ENCODE measurements at places on chromosomes 6 and 20. TPM values are rescaled to one million over a fixed set of nuclear protein-coding genes. Genes with fewer than 3 reads are reported as not detected.

Gene CASS4
- total RNA-seq, result 0.47 TPM

- no peak for DNase-seq
Observed at GRCh38 chr20:53124803-53125202, 152.6 kb downstream of the TSHZ2 start.

DNA sequence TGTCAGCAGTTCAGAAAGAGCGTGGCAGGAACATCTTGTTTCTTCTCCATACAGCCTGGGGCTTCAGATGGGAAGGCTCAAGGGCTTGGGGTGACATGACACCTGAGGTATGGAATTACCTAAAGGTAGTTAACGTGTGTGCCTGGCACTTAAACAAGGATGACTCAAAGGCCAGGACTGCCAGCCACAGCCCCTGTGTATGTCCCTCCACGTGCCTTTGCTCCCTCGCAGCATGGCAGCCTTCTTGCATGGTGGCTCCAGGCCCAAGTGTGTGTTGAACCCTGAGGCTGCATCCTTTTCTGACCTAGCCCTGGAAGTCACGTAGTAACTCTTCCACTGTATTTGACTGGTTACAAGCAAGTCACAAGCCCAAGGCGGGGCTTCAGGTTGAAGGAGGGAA, 33.6 kb upstream of the MYL9 start:
- peak; percentile 26 for DNase-seq

Gene TBX18
- 0.57 TPM for total RNA-seq

- DNase-seq, result no peak
Observed at GRCh38 chr6:118881440-118882313, 12.3 kb upstream of the ASF1A start.

- no peak for DNase-seq
Observed at GRCh38 chr6:140897804-140898573, 1234.7 kb upstream of the GJE1 start.

DNA sequence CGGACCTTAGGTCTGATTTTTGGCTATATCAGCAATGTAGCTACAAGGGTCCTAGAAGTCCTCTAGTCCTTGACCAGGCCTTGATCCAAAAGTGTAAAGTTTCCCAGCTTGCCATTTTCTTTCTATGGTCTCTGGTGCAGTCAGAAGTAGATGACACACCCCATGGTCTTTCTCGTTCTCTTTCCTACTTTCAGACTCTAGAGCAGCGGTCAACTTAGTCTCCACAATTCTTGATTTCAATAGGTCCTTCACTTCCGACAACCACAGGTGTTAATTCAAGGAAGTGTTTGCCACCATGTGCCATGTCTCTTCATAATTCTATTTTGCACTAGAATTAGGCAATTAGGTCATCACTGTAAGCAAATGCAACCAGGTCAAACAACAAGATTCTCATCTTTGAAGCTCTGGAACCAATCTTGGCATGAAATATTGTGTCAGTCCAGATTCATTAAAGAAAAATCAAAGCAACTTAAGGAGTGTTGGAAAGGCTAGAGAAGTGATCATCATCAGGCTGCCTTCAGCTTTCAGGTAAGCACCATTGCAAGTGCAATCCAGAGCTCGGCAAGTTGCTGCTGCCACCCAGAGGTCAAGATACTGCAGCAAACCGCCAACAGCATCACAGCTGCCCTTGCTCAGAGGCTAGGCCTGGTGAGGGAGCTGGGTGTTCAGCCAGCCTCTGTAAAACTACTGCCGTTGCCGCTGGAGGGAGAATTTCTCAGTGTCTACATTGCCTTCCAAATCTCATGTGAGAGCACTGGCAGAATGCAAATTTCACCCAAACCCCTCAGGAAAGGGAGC, 5.6 kb upstream of the SYNE1 start:
- no peak for DNase-seq

- DNase-seq, result no peak
Observed at GRCh38 chr20:56736285-56736857, 107.3 kb downstream of the TFAP2C start.

- peak; percentile 83 for DNase-seq
Observed at GRCh38 chr20:36604952-36605398, 604 bp upstream of the RAB5IF start.

Gene APCDD1L
- total RNA-seq, result not detected

DNA sequence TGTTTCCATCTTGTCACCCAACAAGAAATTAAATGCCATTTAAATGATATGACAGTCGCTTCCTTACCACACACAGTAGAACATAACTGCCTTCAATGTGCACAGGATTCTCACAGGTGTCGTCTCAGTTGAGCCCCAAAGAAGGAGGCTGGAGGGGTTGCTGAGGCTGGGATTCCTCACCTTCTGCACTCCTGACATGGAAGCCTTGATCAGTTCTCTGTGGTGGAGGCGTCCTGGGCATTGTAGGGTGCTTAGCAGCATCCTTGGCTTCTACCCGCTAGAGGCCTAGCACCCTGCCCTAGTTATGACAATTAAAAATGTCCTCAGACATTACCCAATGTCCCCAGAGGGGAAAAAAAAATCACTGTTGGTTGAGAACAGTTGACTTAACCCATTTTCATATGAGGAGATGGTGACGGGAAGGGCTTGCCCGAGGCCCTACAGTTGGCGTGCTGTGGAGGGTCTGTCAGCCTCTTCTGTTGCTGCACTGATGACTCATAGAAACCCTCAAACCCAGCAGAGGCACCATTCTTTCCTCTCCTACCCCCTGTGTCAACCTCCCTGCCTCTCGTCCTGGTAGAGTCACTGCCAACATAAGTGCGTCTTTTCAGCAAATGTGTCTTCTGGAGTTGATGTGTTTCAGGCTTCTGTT, 19.3 kb upstream of the ZNF831 start:
- DNase-seq, result no peak

Gene PLN
- 16.8 TPM for total RNA-seq

DNA sequence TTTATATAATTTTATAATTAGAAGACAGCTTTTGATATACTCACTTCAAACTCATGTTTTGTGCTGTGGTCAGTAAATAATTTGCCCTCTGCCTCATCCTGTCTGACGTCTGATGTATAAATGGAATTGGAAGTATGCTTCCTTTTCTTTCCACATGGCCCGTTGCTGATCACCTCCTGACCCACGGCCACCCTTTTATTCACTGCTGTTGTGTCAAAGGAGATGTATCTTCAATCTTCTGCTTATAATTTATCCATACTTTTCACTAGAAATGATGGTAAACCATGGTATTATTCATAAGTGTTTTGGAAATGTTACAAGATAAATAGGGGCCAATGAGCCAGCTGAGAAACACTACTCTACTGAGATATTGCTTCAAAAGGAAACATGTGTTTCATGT, 841.8 kb downstream of the PHF3 start:
- DNase-seq, result no peak

- DNase-seq, result no peak
Observed at GRCh38 chr6:16781348-16782169, 20.3 kb upstream of the ATXN1 start.

DNA sequence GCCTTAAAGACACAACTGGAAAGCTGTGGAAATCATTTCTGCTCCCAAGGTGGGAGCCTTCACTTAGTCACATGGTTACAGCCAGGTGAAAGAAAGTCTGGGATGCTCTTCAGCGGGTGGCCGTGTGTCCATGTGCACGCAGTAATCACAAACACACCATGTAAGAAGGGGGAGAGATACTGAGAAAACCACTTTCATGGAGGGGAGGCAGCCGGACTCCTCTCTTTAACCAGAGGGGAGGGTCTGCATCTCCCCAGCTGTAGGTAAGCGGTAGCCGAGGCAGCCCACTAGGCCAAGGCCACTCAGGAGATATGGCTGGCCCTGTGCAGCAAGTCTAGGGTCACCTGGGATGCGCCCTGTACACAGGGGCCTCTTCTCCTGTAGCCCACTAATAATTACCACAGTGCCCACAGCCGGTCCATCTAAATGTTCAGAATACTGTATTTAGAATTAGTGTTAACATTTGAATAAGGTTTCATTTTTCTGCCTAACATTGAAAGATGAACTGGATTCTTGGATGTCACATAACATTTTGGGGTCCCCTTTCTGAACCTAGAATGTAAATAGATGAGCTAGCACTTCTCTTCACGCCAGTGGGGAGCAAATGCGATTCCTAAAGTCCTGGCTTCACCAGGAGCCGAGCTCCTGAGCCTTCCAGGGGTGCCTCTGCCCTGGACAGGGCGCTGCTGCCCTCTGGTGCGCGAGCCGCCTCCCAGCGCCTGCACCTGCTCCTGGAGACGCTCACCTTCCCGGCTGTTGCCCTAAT, 15.9 kb downstream of the GPR31 start:
- peak; percentile 84 for DNase-seq

Gene LAMA4
- 28.5 TPM for total RNA-seq

DNA sequence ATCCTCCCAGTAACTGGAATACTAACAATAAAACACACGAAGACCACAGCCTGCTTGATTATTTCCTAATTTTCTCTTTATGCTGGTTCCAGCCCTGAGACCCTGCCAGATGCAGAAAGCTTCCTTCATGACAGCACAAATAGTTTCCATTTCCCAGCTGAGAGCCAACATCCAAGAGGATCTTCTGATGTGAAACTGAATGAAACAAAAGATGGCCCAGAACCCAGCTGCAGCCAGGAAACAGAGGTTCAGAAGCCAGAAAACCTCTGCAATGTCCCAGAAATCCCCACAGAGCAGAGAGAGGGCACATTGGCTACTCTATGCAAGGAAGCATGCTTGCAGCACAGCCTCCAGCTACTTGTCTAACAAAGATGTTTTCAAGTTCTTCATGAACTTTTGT, 61.8 kb upstream of the PLEKHG1 start:
- DNase-seq, result no peak

GRCh38 chr20:12598894-12599293, 409.9 kb upstream of the SPTLC3 start:
- DNase-seq, result no peak

- DNase-seq, result no peak
Observed at GRCh38 chr6:157376706-157377230, 4.2 kb upstream of the ZDHHC14 start.

GRCh38 chr6:129263176-129263575, 380.2 kb downstream of the LAMA2 start:
- no peak for DNase-seq

DNA sequence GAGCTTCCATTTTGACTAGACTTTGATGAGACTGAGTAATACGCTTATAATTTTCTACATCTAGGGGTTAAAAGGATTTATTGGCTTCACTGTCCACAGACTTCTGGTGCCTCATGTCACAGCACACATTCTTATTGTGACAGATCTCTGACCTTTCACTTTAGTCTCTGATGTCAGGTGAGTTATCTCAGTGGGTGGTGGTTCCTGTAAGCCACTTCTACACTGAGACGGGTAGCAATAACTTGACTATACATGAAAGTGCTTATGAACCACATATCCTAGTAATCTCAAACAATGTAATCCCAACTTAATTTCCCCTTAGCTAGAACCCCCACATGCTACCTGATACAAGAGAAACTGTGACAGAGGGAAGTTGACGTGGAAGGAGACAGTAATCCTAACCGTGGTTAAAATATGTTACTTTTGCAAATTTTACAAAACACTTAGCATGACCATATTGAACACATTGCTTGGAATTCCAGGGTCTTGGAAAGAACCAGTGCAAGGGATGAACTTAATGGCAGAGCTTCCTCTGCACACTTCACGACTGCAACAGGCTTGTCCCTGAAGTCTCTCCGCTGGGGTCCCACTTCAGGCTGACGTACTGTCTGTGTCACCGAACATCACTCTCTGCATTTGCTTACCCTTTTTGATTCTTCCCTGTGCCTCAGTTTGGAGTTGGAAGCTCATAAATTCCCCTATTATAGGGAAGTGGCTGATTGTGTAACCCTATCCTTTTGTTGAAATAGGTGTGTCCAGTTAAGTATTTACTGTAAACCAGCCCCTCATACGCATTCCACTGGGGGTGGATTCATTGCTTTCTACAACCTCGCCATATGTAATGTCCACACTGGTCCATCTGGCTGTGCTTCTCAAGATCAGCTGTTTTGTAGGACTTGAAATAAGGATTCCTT, 6.4 kb upstream of the TRIM40 start:
- no peak for DNase-seq

DNA sequence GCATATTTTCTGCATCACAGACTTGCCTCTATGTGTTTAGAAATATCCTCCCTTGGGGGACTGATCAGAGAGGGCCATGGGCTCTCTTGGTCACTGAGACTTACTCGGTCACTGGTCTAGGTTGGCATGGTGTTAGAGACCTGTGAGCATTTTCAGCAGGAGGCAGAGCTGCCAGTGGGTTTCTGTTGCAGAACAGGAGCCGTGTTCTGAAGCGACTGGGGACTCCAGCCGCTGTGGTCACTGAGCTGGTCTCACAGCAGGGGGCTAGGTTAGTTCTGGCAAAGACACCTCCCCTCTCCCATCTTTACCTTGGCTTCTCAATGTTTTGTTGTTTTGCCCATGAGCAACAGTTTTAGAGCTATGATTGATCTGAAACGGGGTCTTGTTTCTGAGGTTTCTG, 8.7 kb downstream of the TMEM181 start:
- DNase-seq, result no peak

Gene BPIFA1
- total RNA-seq, result not detected

DNA sequence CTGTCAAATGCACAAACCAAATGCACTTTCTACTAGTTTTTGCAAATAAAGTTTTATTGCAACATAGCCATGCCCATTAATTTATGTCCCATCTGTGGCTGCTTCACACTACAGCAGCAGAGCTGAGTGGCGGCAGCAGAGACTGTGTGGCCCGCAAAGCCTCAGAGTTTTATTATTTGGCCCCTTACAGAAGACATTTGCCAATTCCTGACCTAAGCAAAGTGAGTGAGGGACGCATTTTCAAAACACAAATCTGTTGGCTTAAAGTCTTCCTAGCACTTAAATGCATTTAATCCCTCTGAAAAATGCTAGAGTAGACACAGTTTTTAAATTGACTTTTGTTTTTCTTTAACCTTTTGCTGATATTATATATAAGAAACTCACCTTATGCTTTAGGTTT, 126.4 kb downstream of the PHACTR3 start:
- DNase-seq, result no peak

DNA sequence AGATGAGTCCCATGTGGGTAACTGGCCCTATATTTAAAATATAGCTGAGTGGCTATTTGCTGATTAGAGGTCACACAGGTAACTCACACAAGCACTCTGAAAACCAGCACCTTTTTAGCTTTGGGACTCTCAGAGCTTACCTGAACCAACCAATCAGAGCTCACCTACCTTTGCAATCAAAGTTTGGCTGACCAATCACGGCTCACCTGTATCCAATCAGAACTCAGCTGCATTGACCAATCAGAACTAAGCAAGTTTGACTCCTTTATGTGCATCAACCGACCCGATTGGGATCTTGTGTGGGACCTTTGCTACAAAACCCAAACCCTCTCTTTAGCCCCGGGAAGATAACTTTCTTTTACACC, 106.8 kb upstream of the NXT1 start:
- DNase-seq, result no peak

Gene ACTL10
- 2.5 TPM for total RNA-seq

DNA sequence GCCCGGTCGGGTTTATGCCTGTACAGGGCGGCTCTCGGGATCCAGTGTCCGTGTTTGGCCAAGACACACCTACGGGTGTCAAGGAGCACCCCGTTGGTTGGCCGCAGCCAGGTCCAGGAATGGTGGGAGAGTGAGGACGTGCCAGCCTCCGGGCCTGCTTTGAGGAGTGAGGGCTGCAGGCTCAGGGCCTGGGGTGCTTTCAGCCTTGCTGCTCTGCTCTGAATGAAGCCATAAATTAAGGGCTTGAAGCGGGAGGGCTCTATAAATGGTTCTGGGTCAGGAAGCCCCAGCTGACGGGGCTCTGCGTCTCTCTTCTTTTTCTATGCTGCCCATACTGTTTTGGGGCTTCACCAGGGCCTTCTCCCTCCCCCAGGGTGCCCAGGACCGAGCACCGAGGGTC, 15.1 kb downstream of the GATA5 start:
- DNase-seq, result no peak

All from Peyer's patch (tissue), 4 donors.